ENCODE measurements at places on chromosomes 5 and 9.

DNA sequence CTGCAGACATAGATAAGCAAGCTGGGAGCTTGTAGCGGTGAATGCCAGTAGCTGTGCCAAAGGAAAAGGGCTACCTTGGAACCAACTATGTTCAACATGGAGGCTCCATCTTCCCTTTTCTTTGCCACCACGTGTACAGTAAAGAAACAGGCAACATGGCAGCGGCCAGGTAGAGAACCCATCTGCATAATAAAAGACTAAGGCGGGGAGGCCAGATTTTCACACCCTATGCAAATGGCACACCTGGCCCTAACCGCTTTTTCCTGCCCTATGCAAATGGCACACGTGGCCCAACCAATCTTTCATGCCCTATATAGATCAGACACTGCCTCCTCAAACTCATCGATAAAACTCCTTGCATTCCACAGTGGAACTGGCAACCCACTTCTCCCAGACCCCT is 477.5 kb upstream of the EDIL3 start:
- DNase-seq, result no peak

GRCh38 chr9:86685556-86685955 is 261.8 kb downstream of the GAS1 start:
- DNase-seq, result no peak

- no peak for DNase-seq
These were observed 2.9 kb upstream of the AGXT2 start for GRCh38 chr5:35050541-35051126.

- DNase-seq, result no peak
These were observed 378.8 kb upstream of the SEMA6A start for GRCh38 chr5:116953251-116953930.

DNA sequence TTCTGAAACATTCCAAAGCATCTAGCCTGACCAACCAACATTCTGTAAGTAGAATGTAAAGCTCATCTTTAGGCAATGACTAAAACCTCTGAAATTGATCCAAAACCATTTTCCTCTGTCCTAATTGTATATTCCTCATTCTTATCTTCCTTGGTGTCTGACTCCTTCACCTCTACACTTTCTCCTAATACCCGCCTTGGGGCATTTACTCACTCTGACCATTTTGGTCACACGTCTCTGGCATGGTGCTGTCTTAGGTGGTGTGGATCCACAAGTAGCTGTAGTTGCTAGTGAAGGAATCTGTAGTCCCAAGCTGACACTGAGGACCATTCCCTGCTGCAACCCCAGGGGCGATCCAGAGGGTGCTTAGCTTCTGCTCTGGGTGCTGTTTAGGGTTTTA is 40.8 kb upstream of the LMNB1 start:
- DNase-seq, result no peak

DNA sequence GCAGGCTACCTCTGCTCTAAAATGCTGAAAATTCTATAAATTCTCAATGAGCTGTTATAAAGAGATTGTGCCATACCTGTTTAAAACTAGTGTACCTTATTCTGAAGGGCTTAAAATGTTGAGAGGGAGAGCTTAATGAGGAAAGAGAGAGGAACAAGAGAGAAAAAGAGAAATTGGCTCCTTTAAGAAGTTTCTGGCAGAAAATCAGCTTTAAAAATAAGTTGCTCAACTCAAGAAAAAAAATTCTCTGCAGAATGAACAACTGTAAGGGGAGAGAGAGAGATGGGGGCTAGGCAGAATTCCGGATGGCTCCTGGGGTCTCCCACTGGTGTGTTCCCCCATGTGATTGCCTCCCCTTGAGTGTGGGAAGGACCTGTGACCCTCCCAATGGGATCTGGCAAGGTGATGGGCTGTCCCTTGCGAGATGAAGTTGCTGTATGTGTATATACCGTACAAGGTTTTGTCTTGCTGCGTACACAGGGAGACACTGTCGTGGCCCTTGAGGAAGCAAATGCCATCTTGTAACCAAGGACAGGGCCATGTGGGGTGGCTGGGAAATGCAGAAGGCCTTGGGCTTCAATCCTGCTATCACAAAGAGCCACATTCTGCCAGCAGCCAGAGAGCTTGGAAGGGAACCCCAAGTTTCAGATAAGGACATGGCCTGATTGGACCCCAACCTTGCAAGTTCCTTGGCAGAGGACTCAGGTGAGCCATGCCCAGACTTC is 64.3 kb upstream of the S1PR3 start:
- DNase-seq, result no peak

DNA sequence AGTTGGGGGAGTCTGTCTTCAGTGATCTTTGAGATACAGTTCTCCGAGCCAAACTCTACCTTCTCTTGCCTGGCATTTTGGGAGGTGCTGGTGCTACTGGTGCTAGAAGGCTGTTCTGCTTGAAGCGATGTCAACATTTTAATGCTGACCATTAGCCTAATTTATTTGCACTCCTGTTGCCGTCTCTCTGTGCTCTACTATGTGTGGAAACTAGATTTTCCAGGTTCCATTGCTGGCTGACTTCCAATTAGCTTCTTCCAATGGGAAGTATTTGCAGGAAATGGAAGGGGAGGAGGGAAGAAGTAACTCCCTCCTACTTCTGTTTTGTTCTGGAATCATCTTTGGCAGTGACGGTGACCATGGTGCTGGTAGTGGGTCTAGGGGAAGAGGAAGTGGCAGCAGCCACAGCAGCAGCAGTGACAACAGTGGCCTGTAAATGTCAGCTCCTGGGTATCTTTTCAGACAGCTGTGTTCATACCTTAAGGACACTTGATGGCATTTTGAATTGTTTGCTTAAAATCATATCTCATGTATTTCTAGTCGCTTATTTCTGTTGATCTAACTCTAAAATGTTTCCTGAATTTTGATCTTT is 7.9 kb downstream of the TXNDC8 start:
- no peak for DNase-seq

DNA sequence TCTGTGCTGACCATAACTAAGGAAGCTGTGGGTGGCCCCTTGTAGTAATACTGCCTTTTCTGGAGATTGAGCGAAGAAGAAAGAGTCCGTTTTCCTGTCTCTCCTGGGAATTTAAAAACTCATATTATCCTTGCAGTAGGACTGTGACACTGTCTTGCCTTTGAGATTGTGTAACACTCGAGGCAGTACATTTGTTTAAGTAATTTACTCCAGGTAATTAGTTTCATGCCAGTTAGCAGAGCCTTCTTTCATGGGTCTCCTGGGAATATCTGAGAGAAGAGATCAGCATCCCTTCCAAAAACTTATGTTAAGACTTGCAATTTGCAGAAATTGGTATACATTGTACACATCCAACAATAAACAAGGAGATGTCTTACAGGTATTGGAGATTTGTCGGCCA is 405.6 kb downstream of the DMRT2 start:
- no peak for DNase-seq

DNA sequence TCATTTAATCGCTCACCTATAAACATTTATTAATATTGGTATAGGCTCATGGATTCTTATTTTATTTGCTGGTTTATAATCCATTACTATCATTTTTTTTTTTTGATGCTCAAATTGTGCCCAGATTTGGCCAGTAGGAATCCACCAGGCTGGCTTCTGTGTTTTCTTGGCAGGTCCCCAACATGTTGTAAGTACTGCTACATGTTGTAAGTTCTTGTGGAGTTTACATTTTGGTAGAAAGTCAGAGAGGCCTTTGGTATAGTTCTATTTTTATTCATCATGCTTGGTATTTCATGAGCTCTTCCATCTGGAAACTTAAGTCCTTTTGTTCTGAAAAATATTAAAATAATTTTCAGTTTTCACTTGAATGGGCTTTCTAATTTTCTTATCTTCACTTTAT is 47.1 kb downstream of the MAT2B start:
- DNase-seq, result no peak

- peak; percentile 50 for DNase-seq
These were observed 28.7 kb upstream of the F2RL1 start for GRCh38 chr5:76789991-76790581.

DNA sequence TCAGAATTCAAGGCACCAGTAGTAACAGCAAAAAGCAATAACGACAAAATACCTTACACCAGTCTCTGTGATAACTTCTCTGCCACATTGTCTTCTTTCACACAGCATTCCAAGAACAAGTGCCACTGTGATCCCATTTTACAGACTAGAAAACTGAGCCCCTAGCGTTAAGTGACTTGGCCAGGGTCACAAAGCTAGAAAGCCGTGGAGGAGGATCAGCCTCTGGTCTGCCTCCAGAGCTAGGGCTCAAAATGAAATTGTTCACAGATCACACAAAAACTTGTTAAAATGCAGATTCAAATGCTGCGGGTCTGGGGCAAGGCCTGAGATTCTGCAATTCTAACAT is 154.1 kb downstream of the FAM114A2 start:
- no peak for DNase-seq

Data from cardiac fibroblast (primary cell).